ENCODE measurements at places on chromosomes 16 and 17.

DNA sequence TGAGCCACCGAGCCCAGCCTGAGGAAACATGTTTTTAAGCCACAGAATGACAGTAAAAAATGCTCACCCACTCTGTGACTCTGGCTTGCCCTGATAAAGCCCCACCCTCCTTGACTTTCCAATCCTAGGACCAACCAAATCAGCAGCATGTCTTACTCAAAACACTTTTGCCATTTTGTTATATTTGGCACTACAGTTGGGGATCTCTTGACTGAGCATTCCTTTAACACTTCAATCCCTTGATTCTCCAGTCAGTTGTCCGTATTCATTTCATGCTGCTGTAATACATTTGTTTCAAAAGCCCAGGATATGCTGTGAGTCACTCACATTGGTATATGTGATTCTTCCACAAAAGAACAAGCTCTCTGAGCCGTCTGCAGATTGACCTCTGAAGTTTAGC lies 8.2 kb downstream of the MYH3 start:
- DNase-seq: no peak

DNA sequence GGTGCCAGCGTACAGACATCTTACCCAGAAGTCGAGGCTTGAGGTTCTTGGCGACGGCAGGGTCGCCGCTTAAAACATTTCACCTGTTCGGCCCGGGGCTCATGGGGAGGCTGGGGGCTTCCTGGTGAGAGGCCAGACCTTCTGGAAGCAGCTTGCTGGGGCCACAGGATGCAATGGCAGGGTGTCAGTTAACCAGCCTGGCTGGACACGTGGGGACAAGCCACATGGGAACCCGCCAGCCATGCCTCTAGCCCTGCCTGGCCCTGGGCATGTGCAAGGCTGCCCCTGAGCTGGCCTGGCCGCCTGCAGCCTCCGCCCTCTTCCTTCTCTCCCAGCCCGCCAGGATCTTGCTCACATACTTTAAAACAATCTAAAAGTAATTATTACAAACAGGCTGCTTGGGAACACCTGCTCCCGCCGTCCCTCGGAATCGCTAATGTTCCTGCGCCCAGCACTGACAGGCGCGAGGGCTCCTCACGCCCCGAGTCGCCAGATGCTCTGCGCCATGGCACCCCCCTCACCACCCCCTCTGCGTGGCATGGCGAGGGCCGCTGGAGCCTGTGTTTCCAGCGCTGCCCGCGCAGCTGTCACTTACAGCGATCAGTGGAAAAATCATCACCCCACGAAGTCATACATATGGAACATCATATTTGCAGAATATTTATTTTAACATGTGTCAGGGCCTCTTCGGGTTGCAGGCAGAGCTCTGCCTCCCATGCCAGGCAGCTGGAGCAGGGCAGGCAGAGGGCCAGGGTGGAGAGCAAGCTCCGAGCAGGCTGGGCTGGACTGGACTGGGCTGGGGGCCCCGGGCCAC lies 188.7 kb upstream of the GSE1 start:
- no peak for DNase-seq

DNA sequence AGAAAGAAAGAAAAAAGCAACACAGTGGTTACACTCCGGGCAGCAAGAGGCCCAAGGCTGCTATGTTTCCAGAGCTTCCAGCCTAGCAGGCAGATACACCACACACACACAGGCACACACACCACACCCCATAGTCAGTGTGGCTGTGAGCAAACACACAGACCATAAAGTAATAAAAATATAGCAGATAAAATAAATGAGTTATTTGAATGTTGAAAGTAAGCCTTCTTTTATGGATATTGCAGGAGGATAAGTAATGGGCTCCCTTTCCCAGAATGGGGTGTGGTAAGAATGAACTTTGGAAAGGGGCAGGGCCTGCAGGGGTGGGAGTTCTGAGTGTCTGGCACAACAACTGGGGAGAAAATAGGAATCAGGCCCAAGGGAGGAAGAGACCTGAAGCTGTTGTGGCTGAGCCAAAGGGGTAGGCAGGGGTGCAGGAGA lies 4.8 kb upstream of the CDK5RAP3 start:
- no peak for DNase-seq

DNA sequence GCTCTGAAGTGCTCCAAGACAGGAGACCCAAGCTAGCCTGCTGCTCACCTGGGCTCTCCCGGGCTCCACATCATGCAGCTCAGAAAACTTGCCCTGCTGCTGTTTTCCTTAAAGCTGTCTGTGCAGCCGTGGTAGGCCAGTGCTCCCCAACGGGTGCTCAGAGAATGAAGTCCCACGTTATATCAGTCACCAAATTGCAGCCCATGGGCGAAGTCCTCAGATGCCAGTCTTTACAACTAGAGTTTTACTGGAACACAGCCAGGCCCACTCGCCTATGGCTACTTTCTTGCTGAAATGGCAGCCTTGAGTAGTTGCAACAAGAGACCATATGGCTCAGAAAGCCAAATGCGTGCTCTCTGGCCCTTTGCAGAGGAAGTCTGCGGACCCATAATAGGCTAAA lies 6.3 kb downstream of the CREBBP start:
- DNase-seq: no peak

- DNase-seq: no peak
Observed at GRCh38 chr16:4811242-4811641, 8.8 kb upstream of the ROGDI start.

GRCh38 chr16:80744856-80745255 lies 59.5 kb downstream of the CDYL2 start:
- DNase-seq: no peak

GRCh38 chr16:29809850-29810698 lies 1.9 kb upstream of the PRRT2 start:
- no peak for DNase-seq

GRCh38 chr17:81148986-81149533 lies 16.2 kb upstream of the PVALEF start:
- DNase-seq: no peak

GRCh38 chr17:651596-651995 lies 63.0 kb downstream of the VPS53 start:
- DNase-seq: no peak

DNA sequence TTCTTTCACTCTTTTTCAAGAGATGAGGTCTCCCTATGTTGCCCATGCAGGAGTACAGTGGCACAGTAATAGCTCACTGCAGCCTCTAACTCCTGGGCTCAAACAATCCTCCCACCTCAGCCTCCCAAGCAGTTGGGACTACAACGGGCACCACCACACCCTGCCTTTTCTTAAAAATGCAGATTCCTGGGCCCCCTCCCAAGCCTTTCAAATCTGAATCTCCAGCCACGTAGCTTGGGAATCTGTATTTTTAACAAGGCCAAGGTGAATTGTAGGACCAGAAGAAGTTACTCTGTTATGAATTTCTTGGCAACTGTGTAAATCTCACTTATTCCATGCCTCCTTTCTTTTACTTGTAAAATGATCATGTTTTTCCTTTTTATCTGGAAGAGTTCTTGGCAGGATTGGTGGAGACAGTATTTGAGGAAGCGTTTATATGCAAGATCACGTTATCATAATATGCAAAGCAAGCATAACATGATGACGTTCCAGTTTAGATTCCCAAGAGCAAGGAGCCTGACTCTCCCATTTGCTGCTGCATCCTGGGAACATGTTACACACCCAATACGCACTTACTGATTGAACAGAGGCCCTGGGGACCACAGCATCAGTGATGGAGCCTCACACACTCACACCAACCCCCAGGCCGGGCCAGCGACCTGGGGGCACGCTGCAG lies 44.5 kb downstream of the LITAF start:
- no peak for DNase-seq

- no peak for DNase-seq
Observed at GRCh38 chr16:74586948-74587347, 20.0 kb downstream of the GLG1 start.

GRCh38 chr17:6577686-6578263 lies 21.4 kb upstream of the PITPNM3 start:
- DNase-seq: no peak

DNA sequence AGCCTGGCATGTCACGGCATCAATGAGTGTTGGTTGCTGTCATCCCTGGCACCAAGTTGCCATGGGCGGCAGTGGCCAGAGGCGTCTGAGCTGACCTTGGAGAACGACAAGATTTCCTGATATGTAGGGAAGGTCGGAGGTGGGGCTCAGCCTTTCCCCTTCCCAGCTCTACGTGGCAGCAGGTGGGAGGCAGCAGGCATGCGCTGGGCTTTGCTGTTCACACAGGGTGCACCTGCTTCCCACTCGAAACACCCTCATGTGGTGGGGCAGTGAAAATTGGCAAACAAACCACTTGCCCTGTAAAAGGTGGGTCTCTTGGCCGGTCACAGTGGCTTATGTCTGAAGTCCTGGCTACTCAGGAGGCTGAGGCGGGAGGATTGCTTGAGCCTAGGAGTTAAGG lies 12.3 kb upstream of the TFAP4 start:
- DNase-seq: no peak

DNA sequence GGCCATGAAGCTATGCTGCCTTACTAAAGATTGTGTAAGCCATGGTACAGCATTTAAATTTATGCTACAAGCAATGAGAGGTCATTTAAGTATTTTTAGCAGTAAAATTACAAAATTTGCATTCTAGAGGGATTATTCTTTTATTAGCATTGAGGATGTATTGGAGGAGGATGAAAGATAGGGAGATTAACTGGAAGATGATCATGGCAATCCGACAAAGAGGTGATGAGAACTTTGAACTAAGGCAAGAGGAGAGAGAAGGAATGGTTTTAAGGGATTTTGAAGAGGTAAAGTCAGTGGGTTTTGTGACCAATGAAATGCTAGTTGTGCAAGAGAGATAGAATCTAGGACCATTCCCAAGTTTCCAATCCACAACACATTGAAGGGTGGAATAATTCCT lies 129.9 kb downstream of the SNX11 start:
- DNase-seq: no peak

DNA sequence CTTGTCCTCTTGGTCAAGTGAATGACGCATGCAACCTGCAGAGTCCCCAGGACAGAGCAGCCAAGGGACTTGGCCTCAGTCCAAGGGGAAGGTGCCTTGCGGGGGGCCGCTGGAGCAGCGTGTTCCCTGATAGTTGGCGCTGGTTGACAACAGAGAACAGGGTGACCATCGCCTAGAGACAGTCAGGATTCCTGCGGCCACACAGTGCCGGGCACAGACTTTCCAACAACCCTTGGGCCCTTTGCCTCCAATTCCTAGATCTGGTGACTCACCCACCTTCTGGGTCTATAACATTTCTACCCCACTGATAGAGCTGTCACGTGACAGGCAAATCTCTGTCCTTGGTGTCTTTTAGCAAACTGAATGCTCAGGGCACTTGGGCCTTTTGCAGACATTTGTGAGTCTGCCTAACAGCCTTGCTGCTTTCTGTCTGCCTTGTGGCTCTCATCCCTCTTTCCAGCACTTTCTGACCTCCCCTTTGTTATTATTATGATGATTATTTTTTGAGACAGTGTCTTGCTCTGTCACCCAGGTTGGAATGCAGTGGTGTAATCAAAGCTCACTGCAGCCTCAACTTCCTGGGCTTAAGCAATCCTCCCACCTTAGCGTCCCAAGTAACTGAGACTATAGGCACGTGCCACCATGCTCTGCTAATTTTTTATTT lies 11.9 kb upstream of the TEDC2 start:
- no peak for DNase-seq

DNA sequence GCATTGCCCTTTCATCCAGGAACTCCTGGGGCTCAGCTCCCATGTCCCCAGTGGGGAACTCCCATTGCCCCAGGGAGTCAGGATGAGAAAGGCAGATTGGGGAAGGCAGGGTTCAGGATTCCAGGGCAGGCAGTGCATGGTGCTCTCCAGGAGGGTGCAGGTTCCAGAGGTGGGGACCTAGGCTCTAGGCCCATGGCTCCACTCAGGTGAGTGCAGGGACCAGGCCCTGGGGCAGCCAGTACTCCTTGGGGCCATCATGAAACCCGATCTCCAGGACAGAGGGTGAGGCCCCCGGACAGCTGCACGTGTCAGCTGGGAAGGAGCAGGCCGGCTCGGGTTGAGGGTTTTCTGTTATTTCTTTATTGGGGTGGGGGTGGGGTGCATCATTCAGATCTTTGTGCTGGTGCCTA lies 1.3 kb upstream of the MTSS2 start:
- no peak for DNase-seq

- DNase-seq: no peak
Observed at GRCh38 chr17:73757420-73757819, 113.2 kb upstream of the SDK2 start.

- DNase-seq: no peak
Observed at GRCh38 chr17:64117981-64118979, 11.7 kb downstream of the ERN1 start.

DNA sequence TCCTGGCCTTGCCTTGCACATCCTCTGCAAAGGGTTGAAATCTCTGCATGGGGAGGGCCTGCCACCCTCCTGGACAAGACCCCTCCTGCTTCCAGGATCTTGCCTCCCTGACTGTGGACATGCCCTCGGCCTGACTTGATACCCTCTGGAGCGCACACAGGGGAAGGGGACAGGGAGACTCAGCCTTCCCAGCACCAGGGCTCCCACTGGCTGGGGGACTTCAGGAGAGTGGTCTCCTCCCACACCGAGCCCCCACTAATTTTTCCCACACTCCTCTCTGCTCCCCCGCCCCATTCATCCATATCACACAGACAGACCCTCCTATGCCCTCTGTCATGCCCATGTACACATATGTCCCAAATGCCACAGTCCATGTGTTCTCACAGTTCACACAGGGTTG lies 14.3 kb downstream of the SGCA start:
- DNase-seq: no peak

DNA sequence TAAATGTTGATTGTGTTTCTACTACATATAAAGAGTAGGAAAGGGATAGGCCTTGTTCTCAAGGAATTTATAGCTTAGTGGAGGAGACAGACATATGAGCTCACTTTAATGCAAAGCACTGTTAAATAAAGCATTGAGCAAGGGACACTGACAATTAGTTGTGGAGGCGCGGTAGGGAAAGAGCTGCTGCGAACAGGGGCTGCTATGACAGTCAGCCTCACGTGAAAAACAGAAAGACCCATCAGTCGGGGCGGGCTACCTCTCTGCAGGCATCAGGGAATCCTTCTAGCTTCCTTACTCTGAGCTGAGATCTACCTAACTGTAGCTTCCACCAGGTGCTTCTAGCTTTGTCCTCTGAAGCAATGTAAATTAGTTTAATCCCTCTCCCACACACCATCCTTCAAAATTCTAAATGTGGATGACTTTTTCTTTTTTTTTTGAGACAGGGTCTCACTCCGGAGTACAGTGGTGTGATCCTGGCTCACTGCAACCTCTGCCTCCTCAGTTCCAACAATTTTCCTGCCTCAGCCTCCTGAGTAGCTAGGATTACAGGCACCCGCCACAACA lies 129.9 kb upstream of the ZFHX3 start:
- no peak for DNase-seq
